Kasumi-1 (cell line): ENCODE measurements at places on chromosomes 6 and 20.
A peak's percentile ranks its signal among the peaks of the same experiment; 100 is the strongest.

DNA sequence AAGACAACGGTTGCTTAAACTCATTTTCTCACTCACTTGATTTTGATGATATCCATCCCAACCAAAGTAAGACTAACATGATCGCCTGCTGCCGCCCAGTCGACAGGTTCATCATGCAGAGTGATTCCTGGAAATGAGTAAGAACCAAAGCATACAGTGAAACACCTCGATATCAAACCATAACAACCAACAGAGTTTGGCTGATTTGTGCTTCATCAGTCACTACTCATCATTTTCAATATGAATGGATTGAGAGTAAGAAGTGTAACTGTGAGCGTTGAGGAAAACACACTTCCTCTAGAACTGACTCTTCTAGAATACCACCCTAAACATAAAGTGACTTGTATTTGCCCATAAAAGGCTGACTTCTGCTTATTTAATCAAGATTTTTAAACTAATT is 29.2 kb upstream of the ALDH8A1 start:
- DNase-seq: no peak

GRCh38 chr20:47239719-47240067 is 116.8 kb downstream of the ZMYND8 start:
- no peak for DNase-seq

GRCh38 chr6:114051031-114051430 is 80.1 kb upstream of the HDAC2 start:
- DNase-seq: no peak

DNA sequence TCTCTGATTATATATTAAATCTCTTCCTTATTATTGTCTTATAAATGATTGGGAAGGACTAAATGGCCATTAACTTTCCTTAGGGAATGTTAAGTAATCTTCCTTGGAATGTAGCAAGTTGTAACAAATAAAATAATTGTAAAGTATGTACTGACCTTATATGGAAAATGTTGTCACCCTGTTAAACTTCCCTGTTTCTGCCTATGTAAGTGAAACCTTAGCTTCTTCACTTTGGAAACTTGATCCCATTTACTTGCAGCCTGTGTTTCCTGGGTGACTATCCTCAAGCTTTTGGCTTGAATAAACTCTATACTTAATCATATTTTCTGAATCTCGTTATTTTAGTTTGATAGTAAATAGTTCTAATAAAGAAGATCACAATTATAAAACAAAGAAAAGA is 519.5 kb upstream of the PTCHD4 start:
- no peak for DNase-seq

- DNase-seq: no peak
Measured at GRCh38 chr6:37980222-37980595, 160.7 kb downstream of the ZFAND3 start.

DNA sequence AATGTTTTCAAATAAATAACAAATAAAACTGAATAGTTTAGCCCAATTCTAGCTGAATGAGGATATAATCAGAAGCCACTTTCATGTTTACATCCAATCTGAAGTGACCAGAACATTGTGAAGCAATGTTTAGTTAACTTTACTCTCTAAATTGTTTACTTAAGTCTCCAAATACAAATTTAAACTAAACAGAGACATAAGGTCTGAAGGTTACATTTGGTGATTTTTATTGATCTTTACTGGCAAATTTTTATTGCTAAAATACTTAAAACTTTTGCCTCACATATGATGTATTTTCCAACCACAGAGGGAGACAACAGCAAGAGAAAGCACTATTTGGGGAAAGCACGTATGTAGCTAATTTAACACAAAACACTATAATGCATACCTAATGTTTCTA is 106.8 kb upstream of the THEMIS start:
- no peak for DNase-seq

DNA sequence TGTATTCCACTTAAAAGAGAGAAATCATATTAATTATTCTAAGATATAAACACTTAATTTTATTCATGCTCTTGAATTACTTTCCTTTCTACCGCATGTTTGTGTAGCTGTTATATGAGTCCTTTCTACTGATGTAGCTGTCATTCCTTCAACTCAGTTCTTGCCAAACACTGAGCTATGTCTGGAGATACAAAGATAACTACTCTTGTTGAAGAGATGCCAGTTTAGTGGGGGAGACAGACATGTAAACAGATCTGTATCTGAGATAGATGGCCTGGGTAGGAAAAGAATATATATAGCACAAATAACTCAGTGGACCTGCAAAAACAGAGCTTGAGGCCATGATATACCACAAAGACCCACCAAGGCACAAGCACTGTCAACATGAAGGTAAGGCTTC is 157.3 kb downstream of the BTBD9 start:
- DNase-seq: no peak

DNA sequence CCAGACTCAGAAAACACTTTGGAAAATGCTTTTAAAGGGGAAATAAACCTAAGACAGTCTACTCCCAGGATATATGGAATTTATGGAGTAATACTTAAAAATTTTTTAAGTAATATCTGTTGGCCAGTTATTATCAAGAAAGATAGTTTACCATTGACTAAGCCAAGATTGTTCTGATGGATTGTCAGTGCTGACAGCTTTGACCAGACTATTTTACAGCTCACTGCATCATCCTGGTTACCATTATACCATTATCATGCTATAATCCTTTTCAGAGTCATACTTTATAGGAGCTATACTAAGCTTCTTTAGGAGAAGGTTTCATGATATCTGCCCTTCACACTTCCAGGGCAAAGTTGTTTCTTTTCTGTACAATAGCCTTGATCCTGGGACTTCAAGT is 16.5 kb downstream of the GTF2H5 start:
- DNase-seq: no peak

- DNase-seq: peak; percentile 16
Measured at GRCh38 chr6:71478834-71479541, 190.4 kb downstream of the OGFRL1 start.

- DNase-seq: peak; percentile 64
Measured at GRCh38 chr20:17873410-17874270, 95.0 kb downstream of the SNX5 start.

DNA sequence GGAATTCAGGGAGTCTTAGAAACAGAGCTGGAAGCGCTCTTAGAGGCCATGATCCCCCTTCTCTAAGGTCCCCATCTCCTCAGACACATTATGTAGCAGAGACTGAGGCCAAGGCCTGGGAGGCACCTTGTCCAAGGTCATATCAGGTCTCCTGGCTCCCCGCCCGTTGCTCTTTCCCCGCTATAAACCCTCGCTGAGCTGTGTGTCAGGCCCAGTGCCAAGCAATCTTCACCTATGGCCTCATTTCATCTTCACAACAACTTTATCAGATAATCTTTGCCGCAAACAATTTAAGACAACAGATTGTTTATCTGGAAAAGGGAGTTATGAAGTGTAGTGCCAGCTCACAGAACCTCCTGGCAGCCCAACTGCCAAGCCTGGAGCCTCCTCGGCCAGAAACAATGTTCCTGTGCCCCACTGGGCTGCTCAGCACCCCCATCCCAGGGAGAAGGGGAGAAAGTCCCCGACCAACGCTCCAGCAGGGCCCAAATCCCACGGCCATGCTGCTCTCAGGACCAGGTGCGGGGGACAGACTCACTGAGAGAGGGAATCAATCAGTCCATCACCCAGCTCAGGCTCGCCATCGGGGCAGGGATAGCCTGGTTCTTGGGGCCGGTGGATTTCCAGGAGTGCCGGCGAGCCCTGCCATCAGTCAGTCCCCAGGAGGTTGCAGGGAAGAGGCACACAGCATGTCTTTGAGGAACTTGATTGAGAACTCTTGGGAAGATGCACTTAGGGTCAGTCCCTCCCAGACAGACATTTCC is 16.9 kb upstream of the FANCE start:
- no peak for DNase-seq

- no peak for DNase-seq
Measured at GRCh38 chr6:170018422-170018935, 267.1 kb downstream of the ERMARD start.

- DNase-seq: no peak
Measured at GRCh38 chr6:63452125-63452524, 120.2 kb upstream of the LOC128125822 start.

DNA sequence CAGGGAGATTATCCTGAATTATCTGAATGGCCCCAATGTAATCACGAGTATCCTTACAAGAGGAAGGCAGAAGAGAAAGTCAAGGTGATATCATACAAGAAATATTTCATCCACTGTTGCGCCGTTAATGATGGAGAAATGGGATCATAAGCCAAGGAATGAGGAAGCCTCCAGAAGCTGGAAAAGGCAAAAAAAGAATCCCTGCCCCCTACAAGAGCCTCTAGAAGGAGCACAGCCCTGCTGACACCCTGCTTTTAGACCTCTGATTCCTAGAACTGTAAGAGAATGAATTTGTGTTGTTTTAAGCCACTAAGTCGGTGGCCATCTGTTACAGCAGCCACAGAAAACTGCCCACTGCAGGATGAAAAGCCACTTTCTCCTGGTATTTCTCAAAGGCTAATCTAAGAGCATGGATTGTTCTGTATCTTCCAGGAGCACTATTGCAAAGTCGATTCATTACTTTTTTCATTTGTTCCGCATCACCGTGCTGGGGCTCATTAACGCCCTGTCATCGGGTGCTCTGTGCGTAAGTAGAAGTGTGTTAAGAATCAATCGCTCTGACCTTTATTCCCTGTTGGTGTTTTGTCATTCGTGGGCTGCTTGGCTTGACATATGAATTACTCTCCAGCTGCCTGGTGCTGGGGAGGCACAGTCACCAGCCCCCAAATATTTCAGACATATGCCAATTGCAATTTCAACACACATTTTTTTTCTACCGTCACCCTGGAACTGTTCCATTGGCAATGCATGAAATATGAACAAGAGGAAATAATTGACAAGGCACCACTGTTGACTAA is 117.0 kb downstream of the PCSK2 start:
- DNase-seq: no peak

DNA sequence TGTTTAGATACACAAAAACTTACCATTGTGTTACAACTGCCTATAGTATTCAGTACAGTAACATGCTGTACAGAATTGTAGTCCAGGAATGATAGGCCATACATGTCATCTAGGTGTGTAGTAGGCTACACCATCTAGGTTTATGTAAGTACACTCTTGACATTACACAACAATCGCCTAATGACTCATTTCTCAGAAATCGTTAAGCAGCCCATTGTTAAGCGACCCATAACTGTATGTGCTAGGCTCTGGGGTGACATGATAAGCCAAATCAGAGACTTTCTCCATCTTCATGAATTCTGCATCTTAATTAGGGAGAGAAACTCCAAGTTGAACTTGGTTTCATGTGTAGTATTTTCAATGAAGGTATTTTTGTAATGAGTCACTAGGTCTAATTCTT is 17.2 kb downstream of the STK35 start:
- no peak for DNase-seq

DNA sequence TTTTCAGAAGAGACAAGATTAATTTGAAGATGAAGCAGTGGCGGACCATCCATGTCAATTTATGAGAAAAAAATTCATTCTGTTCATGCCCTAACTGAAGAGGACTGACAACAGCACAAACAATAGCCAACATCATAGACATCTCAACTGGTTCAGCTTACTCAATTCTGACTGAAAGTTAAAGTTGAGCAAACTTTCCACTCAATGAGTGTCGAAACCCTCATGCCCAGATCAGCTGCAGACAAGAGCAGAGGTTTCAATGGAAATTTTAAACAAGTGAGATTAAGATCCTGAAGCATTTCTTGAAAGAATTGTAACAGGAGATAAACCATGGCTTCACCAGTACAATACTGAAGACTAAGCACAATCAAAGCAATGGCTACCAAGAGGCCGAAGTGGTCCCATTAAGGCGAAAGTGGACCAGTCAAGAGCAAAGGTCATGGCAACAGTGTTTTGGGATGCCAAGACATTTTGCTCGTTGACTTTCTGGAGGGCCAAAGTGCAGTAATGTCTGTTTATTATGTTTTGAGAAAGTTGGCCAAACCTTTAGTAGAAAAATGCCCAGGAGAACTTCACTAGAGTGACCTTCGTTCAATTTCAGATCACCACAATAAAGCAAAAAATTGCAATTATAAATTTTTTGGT is 6.1 kb upstream of the SFT2D1 start:
- DNase-seq: no peak

DNA sequence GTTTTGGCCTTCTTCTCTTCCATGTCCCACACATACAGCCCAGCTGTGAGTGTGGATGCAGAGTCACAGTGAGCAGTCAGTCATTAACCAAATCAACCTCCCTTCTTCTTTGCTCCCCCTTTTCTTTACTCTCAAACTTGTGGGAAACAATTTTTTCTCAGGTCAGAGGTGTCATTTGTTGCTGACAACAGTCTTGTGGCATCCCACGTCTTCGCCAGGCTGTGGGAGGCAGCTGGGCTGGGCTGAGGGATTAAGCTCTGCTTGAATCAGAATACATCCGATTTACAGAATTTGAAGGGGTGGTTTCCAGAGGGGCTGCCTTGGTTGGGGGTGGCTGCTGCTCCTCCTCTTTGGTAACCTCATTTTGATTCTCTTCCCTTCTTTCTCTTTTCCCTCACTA is 40.5 kb downstream of the SCGN start:
- no peak for DNase-seq

DNA sequence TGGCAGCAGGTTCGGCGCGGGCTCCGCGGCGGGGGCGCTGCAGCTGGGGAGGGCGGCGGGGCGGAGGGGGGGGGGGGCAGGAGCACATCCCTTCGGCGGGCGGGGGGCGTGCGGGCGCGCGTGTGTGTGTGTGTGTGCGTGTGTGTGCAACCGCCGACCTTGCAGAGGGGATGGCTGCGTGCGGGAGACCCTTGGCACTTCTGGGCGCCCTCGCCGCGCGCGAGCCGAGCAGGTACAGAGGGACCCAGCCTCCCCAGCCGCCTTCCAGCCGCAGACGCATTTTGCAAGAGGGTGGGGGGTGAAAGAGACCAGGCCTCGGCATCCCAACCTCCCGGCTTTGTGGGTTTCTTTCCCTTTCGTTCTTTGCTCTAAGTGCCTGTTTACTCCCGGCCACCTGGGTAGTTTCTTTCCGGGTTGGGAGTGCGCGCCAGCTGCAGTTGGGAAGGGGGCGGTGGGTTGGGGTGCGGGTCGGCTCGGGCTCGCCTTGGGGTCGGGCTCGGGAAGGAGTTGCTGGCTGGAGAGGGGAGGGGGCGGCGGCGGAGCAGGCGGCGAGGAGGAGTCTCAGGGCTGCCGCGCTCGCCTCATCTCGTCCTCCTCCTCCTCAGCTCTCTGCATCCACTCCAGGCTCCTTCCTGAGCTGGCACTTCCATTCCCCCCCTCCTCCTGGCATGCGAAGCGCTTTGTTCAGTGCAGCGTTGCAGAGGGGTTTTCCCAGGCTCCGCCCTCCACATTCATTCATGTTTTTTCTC is 620 bp downstream of the HIVEP1 start:
- DNase-seq: peak; percentile 56

DNA sequence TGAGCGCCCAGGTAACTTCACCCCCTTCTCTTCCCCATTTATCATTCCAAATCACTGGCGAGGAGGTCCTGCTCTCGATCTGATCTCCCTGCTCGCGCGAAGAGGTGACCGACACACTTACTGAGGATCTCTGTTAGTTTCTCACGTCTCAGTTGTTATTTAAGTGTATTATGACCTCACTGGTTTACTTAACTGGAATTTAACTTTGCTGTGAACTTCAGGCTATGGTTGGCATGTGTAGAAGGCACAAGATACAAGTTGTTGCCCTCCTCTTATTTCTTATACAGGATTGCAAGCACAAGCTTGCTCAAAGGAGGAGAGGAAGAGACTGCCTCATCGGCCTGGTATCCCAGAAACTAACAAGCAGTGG is 1.2 kb downstream of the RNF217 start:
- DNase-seq: peak; percentile 42

GRCh38 chr6:159871906-159872305 is 18.9 kb upstream of the MAS1 start:
- DNase-seq: no peak

GRCh38 chr20:57282670-57283361 is 16.4 kb upstream of the BMP7 start:
- DNase-seq: no peak
